A549 (cell line): ENCODE measurements at places on chromosomes 7 and 10.
A peak's percentile ranks its signal among the peaks of the same experiment; 100 is the strongest.

GRCh38 chr7:148624735-148625134 is 34.2 kb downstream of the C7orf33 start:
- no peak for DNase-seq

DNA sequence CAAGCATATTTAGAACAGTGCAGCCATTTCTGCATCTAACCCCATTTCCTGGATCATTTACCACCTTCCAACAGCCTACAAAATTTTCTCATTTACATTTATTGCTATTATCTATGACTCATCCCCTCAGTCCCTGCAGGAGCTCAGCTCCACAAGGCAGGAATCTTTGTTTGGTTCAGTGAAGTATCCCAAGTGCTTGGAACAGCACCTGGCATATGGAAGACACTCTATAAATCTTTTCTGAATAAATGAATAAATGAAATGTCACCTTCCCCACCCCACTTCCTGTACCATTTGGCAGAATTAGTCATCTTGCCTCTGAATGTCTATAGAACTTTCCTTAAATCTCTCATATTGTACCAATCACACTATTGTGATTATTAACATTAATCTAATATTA is 110.7 kb downstream of the HIP1 start:
- DNase-seq, result no peak

DNA sequence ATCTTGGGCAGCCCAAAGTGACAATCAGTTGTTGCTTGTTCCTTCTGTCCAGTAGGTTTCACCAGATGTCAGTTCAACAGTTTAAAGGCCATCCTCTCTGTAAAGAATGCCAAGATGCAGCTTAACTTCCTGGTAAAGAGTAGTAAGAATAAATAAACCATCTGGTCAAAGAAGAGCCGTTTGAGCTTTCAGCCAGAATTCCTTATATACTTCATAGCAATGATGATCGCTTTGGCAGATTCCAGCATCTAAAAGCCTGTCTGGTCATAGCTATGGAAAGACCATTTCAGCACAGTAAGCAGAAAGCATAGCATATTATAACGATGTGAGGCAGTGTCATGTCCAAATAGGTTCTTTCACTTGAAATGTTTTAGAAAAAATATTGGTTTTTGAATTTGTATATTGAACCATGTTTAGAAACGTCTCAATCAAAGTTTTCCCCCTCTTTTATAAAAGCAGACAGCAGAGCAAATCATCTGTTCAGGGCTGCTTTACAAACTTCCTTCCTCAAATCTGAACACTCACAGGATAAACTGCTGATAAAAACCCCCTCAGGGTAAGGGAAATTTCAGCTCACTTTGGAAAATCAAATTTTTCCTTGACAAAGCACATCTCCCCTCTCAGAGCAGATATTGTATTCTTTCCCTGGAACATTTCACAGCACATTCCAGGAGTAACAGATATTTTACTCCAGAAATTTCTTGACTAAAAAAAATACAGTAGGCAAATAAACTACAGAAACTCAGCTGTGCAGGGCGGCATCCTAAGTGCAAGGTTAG is 184.1 kb downstream of the NOC3L start:
- no peak for DNase-seq

DNA sequence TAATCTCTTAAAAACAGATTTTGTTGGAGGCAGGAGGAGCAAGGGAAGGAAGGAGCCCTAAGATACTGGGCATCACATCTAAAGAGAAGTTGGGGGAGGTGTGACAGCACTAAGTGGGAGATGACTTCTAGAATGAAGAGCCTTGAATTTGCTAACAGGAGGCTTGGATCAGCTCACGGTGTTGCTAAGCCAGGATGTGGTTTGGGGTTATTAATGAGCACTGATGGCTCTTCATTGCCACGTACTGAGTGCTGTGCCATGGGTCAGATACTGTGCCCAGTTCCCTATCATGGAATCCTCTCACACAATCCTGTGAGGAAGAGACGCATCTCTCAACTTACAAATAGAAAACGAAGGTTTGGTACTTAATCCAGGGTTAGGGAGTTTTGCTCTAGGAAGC is 78.5 kb downstream of the C7orf25 start:
- no peak for DNase-seq

DNA sequence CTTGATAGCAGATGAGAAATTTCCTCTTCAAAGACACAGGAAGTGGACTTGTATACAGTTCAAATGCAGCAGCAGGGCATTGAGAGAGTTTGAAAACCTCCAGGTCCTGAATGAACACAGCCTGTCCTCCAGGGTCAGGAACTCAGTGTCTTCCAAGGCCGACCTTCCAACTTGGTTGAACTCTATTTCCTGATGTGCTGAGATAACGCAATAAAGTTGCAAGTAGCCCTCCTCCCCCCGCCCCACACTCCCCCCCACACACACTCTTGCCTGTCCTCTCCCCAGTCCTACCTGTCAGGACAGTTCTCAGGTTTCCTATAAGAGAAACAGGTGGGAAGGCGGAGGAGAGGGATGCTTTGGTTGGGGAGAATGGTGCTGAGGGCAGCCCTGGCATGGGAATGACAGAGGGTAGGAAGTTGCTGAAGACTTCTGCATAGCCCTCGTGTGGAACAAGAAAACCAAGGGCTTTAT is 90.0 kb downstream of the CCDC71L start:
- DNase-seq, result no peak

GRCh38 chr7:50721160-50721559 is 61.5 kb downstream of the GRB10 start:
- peak; percentile 22 for DNase-seq

DNA sequence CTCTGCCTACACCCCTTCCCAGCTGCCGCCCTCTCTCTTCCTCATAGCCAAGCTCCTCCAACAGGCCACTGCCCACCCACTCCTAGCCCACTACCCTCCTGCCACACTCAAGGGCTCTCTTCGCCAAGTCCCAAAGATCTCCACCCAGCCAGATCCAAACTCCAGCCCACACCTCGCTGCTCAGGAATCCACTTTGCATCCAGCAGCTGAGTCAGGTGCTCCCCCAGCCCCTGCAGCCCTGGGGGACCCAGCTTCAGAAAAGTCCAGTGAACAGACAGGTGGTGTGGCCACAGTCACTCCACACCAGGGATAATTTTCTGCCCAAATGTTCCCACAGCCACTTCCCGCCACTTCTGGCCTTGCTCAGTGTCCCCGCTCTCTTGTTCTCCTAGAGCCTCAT is 10.9 kb downstream of the OGDHL start:
- no peak for DNase-seq

DNA sequence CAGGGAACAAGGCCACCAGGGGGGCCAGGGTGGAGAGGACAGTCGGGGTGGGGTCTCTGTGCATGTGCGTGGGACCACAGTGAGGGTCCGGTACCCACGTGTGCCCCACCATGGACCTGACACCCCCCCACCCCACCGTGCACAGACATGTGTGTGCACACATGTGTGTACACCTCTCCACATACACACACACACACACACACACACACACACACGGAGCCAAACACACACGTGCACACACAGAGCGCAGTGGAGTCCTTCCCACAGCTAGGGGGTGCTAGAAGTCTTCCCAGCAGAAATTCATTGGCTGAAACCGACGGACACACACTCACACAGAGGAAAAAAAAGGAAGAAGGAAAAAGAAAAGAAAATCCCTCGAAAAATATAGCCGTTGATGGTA is 42.8 kb upstream of the GNA12 start:
- peak; percentile 87 for DNase-seq

DNA sequence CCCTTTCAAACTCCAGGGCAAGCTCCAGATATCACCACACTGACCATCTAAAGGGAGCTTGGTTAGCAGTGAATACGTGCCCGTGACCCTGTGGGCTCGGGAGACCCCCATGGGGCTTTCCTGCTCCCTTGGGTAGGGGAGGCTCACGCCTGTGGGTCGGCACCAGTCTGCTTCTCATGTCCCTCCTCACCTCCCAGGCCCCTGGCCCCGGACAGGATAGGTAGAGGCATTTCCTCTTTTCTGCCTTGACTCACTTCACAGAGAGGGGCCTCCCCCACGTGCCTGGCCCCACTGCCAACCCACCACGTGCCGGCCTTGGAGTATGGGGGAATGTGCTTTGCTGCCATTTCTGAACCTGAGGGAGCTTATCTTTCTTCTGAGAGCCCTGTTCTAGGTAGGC is 131.3 kb upstream of the FAM20C start:
- DNase-seq, result no peak

DNA sequence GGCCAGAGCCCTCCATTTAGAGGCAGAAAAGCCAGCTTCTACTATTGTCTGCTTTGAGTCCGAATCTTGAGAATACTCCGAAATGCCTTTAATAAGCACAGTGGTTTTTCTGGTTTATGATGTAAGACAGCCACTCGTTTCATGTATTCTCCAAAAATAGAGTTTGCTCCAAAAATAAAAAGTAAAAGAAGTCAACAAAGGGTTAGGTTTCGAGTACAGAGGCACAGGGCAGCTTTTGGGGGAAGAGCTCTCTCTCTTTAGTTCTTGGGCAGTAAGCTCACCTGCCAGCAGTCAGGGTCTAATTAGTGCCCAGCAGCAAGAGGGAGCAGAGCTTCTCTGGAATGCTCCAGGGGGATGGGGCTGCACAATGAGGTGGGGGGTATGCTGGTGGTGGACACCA is 20.2 kb downstream of the CREB3L2 start:
- DNase-seq, result no peak

DNA sequence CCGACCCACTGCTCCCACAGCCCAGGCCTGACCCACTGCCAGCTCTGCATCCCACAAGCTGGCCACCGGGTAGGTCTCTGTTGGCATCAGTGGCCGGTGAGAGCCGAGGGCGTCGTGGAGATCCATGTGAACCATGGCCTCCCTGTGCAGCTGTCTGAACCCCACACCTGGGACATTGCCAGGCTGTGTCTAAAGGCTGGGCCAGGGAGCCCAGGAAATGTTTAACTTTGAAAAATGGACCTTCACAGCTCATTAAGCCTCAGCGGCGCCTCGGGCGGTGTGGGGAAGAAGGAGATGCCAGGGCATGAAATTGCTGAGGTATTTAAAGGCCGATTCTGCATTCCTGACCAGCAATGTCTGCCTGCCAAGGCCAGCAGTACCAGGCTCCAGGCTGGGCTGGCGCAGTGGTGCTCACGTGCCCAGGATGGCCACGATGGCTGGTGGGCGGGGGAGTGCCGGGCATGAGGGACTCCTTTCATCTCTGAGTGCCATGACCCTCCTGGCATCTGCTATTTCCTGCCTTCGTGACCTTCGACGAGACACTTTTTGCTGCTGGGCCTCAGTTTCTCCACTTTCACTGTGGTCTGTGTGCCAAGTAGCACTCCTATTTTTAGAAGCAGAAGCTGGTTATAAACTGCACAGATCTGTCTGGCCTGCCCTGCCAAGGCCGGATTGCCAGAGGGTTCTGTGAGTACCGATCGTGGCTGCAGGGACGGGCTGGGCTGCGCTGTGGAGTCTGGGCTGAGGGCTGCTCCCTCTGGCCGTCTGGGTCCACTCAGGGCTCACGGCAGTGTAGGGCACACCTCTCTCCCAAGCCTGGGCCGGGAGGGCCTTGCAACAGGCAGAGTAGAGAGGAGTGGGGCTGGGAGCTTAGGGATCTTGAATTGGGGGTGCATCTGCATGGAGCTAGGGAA is 21.8 kb downstream of the ELFN1 start:
- DNase-seq, result no peak

- no peak for DNase-seq
These were observed 12.2 kb downstream of the CLRN3 start for GRCh38 chr10:127880557-127880956.

DNA sequence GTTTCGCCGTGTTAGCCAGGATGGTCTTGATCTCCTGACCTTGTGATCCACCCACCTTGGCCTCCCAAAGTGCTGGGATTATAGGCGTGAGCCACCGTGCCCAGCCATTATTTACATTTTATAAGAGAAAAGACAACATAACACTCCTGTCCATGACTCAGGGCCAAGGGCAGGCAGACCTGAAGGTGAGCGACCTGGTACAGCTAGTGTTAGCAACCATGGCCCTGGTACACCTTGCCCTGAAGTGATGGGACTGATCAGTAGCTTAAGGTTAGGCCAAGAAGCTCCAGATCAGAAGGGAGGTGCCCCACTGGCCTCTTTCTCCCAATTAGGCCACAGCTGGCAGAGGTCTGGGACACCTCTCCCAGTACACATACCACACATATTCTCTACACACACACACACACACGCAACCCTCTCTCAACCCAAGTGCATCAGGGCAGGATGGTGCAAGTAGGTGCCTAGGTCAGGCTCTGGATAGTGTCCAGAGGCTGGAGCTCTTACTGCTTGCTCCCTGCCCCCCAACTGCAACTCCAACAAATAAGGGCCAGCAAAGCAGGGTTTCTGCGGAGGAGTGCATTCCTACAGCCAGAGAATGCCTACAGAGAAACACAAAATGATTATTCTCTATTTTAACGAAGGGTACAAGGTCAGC is 43.8 kb downstream of the DPCD start:
- DNase-seq, result no peak

DNA sequence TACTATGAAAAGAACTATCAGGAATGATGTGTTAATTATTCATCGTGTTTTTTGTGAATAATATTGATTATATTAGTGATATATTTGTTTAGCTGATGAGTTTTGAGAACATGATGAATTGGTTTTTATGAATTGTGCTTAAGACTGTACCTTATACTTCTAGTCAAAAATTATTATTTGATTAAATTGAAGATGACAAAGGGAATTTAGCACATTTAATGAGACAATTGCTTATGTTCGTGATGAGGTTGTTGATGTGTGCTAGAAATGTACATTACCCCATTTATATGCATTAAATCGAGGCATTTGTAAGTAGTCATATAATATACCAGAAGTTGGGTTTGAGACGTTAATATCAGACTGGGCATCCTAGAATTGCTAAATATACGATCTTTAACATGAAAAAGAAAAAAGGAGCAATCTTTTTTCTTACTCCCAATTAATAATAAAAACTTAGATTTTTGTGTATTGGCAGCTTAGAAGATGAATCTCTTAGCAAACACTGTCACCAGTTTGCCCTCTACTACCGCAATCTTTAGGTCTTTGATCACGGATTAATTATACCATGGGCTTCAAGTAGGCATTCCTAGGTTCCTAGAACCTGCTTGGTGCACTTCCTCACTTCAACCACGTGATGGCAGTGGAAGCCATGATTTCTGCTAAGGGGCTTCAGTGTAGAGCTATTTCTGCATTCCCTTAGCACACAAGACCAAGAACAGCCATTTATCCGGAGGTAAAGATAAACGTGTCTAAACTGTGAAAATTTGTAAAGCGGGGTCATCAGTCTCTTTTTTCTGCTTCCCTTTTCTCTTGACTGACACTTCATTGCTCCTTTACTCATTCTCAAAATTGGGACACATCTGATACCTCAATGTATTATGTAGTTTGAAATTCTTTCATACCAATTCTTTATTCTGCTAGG is 1.6 kb downstream of the KLHDC10 start:
- DNase-seq, result peak; percentile 86

DNA sequence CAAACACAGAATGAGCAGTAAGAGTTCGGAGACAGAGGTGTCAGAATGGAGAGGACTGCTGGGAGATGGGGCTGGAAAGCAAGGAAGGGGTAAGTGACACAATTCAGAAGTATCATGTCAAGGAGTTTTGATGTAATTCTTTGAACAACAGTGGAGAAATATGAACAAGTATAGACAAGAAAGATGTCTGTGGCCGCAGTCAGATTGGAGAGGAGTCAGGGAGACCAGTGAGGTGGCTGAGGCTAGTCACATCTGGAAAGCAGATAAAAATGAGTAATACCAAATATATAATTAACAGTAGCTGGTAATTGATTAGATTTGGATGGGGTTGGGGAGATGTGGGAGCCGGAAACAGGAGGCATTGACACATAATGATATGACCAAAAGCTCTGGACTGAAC is 540.9 kb downstream of the SUGCT start:
- no peak for DNase-seq
